Eye (tissue), 1 donor: ENCODE measurements at places on chromosomes 12 and 14.

DNA sequence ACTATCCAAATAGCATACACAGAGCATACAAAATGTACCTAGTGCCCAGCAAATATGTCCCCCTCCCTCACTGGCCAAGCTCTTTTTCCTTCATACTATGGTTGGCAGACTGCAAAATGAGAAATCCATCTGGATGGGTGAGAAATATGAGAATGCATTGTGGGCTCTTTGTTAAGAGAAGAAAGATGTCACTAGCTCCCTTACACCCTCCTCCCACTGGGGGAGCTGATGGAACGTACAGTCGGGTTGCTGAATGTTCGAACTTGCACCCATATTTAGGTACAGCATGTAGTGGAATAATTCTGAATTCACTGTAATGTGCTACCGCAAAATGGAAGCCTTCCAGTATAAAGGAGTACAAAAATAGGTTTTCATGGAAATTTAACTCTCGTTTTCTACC, 377.4 kb downstream of the GRIN2B start:
- DNase-seq: no peak

DNA sequence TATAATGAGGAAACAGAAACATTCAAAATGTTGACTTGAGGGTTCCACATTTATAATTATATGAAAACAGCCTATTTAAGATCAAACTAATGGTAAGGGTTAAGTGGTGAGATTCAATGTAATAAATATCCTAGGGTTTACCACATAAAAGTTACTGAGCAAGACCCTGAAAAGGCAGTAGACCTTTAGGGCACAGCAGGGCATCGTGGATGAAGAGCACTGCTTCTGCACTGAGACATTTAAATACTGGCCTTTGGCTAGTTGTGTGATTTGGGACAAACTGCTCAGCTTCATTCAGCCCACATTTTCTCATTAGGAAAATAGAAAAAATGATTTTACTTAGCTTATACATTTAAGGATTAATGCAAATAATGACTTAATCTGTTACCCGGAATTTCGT, 42.0 kb downstream of the CNTN1 start:
- no peak for DNase-seq

- DNase-seq: no peak
These were observed 397.4 kb downstream of the PCNX1 start for GRCh38 chr14:71304690-71305089.

DNA sequence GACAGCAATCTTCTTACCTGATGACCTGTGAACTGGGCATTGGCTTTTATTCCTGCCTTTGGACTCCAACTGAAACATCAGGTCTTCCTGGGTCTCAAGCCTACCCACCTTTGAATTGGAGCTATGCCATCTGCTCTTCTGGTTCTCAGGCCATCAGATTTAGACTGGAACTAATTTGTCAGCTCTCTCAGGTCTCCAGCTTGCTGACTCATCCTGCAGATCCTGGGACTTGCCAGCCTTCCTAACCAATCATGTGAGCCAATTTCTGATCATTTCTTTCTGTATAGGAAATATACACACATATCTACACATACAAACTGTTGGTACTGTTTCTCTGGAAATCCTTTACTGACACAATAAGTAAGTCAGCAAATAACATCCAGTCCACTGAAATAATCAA, 65.3 kb upstream of the TSPAN8 start:
- DNase-seq: no peak

DNA sequence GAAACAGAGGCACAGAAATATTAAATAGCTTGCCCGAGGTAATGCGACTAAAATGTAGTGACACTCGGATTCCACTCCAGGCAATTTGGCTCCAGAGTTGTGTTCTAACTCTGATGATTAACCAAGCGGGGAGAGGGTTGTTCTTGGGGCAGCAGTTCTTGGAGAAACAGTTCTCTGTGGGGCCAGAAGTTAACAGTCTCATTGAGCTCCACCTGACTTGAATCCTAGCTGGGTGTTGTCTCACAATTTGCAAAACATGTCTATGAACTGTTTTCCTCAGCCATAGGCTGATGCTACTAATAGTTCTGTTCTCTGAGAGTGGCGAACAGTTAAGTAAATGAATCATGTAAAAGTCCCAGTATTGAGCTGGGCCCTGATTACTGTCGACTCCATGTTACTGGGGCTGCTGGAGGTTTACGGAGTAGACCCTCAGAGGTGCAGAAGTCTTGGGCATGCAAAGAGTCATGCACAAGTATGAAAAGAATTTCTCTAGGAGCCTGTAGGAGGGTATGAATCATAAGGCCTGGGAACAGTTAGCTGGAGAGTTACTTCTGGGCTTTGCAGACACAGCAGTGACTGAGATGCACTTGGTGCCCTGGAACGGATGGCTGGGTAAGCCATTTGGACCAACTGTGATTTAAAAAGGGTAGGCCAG, 15.4 kb upstream of the NIN start:
- no peak for DNase-seq
